ENCODE measurements at places on chromosomes 16 and 17. TPM values are rescaled to one million over a fixed set of nuclear protein-coding genes. Genes with fewer than 3 reads are reported as not detected.

GRCh38 chr16:7209598-7209997 is 123.0 kb upstream of the RBFOX1 start:
- DNase-seq: no peak

- no peak for DNase-seq
Observed at GRCh38 chr17:62098623-62099231, 33.6 kb upstream of the MED13 start.

DNA sequence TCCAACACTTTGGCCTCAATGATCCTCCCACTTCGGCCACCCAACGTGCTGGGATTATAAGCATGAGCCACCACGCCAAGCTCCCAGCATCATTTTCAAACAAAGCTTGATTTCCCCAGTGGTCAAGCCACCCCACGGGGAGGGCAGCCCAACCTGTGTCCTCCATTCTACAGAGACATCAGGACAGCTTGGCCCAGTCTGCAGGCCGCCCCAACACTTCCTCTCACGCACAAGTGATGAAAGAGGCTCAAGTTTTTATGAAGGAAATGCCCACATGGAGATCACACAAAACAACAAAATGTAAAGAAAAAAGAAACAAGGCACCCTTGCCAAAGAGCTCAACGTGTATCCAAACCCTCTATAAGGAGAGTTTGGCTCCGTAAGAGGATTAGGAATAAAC is 112.4 kb downstream of the XYLT1 start:
- no peak for DNase-seq

GRCh38 chr16:9840761-9841665 is 341.2 kb downstream of the GRIN2A start:
- no peak for DNase-seq

GRCh38 chr16:77511053-77511452 is 76.2 kb upstream of the ADAMTS18 start:
- no peak for DNase-seq

- no peak for DNase-seq
Observed at GRCh38 chr16:69499541-69500230, 66.1 kb upstream of the NFAT5 start.

GRCh38 chr17:73901661-73902415 is 257.6 kb upstream of the SDK2 start:
- no peak for DNase-seq

GRCh38 chr16:88014252-88014781 is 63.1 kb downstream of the BANP start:
- no peak for DNase-seq

DNA sequence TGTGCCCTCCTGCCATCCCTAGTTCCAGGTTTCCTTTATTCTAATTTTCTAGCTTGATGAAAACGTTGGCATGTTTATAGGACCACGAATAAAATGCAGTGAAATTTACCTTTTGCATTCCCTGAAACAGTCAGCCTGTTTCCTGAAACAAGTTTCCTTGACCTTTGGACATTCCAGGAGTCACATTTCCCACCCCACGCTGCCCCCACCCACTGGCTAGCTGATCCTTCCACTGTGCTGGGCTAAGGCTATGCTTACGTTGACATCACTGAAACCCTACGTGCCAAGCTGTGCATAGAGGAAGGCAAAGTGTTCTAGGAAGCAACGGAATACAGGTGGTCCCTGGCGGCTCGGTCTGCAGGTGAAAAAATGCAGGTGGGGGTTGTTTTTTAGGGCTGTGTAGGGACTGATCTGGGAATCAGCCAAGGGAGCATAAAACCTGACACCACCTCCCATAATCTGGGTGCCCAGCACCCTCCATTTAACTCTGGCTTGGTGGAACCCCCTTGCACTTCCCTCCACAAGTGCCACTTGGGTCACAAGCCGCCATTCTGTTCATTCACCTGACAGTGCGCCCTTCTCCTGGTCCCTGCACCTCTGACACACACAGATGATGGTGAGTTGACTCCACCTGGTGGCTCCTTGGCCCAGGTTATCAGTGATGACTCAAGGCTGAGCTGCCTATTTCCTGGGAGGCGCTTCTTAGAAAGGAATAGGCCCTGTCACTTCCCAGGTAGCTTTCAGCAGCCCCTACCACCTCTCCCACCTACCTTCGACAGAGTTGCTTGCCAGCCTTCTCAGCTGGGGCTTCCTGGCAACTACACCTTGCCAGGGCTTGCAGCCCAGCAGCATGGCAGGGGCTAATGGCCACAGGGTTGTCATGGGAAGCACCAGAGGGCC is 83.7 kb downstream of the N4BP1 start:
- no peak for DNase-seq

DNA sequence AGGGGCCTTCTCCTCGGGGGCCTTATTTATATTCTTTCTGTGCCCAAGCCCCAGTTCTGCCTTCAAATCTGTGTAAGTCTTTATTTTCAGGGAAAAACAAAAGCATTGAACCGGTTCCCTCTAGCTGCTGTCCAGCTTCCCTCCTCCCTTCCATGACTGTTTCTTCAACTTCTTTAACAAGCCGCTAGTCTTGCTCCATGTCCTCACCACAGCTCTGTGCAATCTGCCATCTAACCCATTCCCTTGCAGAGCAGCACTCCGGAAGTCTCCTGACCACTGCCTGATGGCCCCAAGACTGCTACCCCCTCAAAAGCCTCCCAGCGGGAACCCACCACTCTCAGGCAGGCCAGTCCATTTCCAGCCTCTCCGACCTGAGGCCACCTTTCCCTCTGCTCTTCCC is 16.9 kb downstream of the EMC8 start:
- no peak for DNase-seq

- no peak for DNase-seq
Observed at GRCh38 chr17:48295362-48296288, 134.4 kb downstream of the SKAP1 start.

- no peak for DNase-seq
Observed at GRCh38 chr17:73096866-73097265, 4.4 kb upstream of the SLC39A11 start.

- DNase-seq: no peak
Observed at GRCh38 chr16:4693956-4694641, 737 bp downstream of the NUDT16L1 start.

- no peak for DNase-seq
Observed at GRCh38 chr17:77741109-77741508, 217.4 kb upstream of the TNRC6C start.

DNA sequence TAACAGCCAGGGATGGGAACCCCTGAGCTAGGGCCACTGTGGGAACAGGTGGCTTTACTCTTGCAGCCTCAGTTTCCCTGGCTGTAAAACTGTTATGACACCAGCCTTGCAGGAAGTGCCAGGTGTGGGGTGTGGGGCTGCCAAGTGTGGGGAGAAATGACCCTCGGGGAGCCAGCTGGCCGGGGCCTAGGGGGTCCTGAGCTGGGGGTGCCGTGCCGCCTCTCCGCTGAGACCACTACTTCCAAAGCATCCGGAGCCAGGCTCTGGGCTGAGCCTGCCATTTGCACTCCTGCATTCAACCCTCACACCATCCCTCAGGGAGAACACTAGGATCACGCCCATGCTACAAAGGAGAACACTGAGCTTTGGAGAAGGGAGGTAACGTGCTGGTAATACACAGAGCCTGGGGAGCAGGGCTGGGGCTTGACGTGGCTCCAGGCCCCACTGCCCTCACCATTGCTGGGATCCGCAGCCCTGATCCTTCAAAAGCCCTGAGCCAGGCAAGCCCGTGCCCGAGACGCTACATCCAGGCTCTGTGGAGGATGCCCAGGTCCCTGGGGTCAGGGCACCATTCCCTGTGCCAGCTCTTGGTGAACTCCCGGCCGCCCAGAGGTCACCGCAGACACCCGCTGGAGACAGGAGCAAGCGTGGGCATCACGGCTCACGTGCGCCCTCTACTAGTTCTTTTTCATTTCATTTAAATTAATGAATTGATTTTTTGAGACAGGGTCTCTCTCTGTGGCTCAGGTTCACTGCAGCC is 28.8 kb upstream of the GINS2 start:
- no peak for DNase-seq

GRCh38 chr16:2464333-2464732 is 4.4 kb downstream of the TEDC2 start:
- DNase-seq: no peak

CBX2 gene
- 0.28 TPM for total RNA-seq

EVPL gene
- total RNA-seq: 3.7 TPM

HOXB3 gene
- total RNA-seq: 5.3 TPM

METTL2A gene
- 15.9 TPM for total RNA-seq

SLC12A3 gene
- not detected for total RNA-seq

CDRT15L2 gene
- not detected for total RNA-seq

MEFV gene
- total RNA-seq: 25.4 TPM

PLXDC1 gene
- 6.5 TPM for total RNA-seq

All from omental fat pad (tissue), 4 donors.